ENCODE measurements at places on chromosomes 2 and 18.

GRCh38 chr2:28035816-28036215, 145.3 kb downstream of the BABAM2 start:
- no peak for DNase-seq

- no peak for DNase-seq
Observed at GRCh38 chr2:101408925-101409324, 21.6 kb upstream of the CREG2 start.

DNA sequence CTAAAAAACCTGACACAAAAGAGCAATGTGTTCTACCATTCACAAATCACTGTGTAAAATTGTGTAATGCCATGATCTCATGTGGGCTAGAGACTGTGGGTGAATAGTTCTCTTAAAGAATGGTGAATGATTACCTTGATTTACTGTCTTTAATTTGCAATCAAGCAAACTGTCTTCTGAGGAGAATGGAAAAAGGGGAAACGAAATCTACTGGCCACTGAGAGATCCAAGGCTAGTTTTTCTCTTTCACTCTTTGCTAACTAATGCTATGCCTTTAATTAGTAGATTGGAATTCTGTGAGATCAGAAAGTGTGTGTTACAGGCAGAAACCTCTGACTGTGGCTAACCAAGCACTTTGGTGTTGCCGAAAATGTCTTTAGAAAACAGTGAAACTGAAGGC, 422.7 kb downstream of the TGIF1 start:
- DNase-seq = no peak

GRCh38 chr2:143146366-143146765, 17.1 kb downstream of the ARHGAP15 start:
- DNase-seq = no peak
